A549 (cell line): ENCODE measurements at places on chromosomes 6 and 20.

DNA sequence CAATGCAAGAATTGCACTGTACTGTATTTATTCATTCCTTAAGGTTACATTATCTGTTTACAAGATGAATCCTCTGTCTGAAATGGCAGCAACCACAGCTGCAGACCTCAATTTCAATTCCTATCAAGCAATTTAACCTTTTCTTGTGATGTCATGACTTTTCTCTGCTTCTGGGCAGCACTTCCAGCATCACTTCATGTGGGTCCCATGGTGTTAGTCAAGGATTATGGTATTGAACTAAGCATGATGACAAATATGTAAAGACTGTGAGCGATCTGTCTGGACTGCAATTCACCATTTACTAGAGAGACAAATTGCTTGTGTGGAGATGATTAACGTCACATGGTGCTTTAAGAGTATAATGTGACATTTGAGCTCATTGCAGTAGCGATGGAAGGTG lies 90.5 kb upstream of the CCN2 start:
- DNase-seq = no peak

- no peak for DNase-seq
Measured at GRCh38 chr20:21101932-21102575, 4.1 kb downstream of the LINC00237 start.

GRCh38 chr6:2976571-2977085 lies 5.3 kb upstream of the SERPINB6 start:
- no peak for DNase-seq

GRCh38 chr20:61373055-61373399 lies 121.0 kb downstream of the CDH4 start:
- DNase-seq = no peak

DNA sequence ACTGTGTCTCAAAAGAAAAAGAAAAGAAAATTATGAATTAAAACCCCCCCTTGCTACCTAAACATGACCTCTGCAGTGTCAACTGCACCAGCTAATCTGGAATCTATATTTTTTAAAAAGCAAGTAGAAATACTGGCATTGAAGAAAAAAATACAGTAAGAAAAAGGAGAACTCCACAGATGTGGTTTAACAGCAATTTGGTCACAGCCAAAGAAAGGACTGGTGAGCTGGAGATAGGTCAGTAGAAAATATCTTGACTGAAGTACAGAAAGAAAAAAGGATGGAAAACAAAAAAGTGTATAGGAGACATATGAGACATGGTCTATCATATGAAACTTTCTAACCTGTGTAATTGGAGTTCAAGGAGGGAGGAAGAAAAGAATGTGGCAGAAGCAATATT lies 44.1 kb upstream of the ERVFRD-1 start:
- DNase-seq = no peak

- DNase-seq = no peak
Measured at GRCh38 chr6:16446273-16446672, 207.9 kb downstream of the GMPR start.

- peak; percentile 83 for DNase-seq
Measured at GRCh38 chr6:110951986-110952794, 6.3 kb upstream of the GTF3C6 start.
